ENCODE measurements at places on chromosomes 5 and 9.

- DNase-seq, result no peak
Observed at GRCh38 chr9:114425126-114425525, 37.3 kb upstream of the AKNA start.

DNA sequence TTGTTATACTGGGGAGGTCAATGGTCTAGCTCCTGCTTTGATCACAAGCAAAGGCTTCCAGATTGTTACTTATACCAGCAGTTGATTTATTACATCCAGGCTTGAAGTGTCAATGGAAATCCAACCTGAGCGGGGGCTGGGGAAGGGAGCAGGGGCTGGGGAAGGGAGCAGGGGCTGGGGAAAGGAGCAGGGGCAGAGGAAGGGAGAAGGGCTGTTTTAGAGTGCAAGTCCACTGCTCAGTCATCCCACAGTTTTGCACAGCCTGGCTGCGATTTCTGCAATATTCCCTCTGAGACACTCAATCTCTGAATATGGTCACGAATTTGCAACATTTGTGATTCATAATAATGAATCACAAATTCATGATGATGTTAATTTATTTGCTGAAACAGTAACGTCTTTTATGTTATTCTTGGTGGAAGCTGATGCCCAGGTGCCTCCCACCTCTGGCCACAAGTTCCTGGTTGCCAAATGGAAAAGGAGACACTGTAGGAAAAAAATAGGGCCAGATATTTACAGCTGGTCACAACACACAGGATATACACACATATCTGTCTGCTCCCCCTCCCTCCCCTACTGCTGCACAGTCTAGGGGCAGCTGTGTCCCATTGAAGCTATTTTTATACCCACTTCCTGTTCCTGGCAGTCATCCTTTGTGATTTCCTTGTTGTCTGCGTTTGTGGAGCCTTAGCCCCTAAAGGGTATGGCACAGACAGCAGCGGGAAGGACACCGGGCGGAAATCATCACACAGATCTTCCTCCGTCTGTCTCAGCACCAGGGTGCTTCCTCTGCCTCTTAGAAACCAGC is 325.1 kb downstream of the GADD45G start:
- no peak for DNase-seq

DNA sequence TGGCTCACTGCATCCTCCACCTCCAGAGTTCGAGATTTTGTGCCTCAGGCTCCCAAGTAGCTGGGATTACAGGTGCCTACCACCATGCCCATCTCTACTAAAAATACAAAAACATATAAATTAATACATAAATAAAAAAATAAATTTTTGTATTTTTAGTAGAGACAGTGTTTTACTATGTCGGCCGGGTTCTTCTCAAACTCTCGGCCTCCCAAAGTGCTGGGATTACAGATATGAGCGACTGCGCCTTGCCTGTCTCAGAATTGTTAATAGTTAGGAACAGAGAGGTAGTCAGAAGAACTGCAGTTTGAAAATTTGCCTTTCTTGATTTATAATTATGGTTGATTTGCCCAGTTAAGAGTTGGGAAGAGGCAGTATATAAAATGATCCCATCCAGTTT is 2.8 kb downstream of the ATP6V1G1 start:
- DNase-seq, result no peak

GRCh38 chr9:133906932-133907910 is 84.9 kb downstream of the VAV2 start:
- no peak for DNase-seq

DNA sequence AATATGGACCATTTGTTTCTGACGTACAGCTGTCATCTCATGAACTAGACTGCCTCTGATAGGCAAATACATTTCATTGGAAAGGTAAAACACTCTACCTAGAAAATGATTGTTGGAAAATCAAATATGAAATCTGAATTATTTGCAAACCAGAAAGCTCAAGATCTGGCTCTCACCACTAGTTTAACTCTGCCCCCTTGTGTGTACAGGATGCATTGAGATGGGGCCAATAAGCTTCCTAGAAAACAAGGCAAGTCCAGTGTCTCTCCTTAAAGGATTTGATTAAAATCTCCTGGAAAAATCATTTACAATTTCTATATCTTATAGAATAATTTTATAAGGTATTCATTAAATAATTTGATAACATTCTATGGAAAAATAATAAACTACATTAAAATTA is 311.9 kb upstream of the ANKH start:
- no peak for DNase-seq

DNA sequence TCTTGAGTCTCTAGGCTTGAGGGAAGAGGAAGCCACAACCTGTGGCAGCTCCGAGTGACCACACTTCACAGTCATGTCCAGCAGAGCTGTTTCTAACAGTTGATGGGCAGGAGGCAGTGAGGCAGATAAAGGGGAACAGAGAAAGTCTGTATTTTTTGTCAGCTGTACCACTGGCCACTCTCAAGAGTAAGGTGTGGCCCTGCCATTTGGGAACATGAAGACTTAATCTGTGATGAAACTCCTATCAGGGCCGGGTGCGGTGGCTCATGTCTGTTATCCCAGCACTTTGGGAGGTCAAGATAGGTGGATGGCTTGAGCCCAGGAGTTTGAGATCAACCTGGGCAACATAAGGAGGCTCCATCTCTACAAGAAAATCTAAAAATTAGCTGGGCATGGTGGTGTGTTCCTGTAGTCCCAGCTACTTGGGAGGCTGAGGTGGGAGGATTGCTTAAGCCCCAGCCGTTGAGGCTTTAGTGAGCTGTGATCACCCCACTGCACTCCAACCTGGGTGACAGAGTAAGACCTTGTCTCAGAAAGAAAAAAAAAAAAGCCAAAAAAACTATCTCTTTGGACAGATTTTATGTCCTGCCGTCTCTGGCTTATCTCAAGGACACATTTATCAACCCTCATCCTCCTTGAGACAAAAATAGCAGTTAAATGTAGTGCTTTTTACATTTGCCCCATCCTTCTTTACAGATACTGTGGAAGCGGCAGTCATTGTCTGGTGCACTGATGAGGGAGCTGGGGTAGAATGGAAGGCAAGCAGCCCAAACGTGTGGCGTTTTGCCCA is 11.9 kb upstream of the COL15A1 start:
- no peak for DNase-seq

DNA sequence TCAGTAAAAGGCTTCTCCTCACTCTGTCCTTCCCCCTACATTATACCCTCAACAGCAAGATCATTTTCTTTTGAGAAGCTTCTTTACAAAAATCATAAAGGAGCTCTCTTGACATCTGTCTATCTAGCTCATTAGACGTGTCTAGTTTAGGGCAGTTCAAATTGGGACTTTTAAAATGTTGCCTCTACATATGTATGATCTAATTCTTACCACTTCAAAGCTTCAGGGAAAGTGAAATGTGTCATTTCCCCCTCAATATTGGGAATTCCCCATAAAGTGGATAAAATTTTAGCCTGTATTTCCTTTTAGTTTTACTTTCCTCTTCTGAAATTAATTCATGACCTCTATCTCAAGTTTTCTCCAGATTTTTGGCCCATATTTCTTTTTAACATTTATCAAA is 323.7 kb downstream of the ARRDC3 start:
- no peak for DNase-seq

DNA sequence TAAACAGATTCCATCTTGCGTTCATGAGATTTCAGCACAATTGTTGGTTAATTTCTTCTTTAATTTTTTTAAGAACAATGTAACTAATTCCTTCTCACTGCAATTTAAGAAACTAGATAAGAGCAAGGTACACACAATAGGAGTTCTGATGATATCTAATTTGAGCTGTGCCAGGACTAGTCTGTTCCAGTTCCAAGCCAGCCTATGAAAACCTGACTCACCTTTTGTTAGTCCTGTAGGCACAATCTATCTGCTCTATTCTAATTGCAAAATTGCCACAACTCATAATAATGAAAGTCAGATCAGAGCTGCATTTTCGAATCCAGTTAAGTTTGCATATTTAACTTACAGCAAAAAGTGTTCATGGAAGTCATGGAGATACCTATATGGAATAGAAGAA is 494.1 kb upstream of the TUSC1 start:
- no peak for DNase-seq

DNA sequence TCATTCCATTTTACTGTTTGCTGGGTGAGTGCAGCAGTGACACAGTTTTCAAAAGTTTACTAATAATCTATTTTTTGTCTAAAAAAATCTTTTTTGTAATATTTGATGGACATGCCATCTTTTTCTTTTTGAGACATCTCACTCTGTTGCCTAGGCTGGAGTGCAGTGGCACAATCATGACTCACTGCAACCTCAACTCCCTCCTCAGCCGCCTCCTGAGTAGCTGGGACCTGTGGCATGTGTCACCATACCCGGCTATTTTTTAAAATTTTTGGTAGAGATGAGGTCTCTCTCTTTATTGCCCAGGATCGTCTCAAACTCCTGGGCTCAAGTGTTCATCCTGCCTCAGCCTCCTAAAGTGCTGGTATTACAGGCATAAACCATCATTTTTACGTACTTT is 86.0 kb downstream of the KDM4C start:
- DNase-seq, result no peak

DNA sequence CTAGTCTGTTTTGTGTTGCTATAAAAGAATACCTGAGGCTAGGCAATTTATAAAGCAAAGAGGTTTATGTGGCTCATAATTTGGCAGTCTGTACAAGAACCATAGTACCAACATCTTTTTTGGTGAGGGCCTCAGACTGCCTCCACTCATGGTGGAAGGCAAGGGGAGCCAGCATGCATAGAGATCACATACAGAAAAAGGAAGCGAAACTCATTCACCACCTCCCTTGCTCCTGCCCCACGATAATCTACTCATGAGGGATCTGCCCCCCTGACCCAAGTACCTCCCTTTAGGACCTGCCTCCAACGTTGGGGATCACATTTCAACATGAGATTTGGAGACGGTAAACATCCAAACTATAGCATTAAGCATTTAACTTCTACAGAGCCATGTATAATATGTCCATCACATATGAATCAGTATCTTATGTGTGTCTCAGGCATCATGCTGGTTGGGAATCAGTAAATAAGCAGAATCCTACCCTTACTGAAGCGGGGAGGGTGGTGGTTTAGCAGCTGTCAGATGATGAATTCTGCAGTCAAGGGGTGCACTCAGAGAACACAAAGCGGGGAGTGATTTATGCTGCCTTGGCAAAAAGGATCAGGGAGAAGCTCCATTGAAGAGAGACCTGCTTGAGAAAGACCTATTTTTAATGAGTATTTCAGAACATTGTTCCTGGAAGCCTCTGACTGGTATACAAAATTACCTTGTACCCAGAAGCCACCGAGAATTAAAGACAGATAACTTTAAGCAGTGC is 34.8 kb downstream of the HMGXB3 start:
- DNase-seq, result no peak
